Esophagus squamous epithelium (tissue), 5 donors: ENCODE measurements at places on chromosomes 7 and 10.

- DNase-seq = no peak
Measured at GRCh38 chr7:5388273-5388901, 35.2 kb downstream of the TNRC18 start.

- no peak for DNase-seq
Measured at GRCh38 chr7:651032-651728, 75.3 kb upstream of the DNAAF5 start.

GRCh38 chr7:150983893-150984368 is 5.8 kb upstream of the KCNH2 start:
- DNase-seq = no peak

GRCh38 chr7:141950806-141951205 is 4.0 kb upstream of the CLEC5A start:
- DNase-seq = no peak

DNA sequence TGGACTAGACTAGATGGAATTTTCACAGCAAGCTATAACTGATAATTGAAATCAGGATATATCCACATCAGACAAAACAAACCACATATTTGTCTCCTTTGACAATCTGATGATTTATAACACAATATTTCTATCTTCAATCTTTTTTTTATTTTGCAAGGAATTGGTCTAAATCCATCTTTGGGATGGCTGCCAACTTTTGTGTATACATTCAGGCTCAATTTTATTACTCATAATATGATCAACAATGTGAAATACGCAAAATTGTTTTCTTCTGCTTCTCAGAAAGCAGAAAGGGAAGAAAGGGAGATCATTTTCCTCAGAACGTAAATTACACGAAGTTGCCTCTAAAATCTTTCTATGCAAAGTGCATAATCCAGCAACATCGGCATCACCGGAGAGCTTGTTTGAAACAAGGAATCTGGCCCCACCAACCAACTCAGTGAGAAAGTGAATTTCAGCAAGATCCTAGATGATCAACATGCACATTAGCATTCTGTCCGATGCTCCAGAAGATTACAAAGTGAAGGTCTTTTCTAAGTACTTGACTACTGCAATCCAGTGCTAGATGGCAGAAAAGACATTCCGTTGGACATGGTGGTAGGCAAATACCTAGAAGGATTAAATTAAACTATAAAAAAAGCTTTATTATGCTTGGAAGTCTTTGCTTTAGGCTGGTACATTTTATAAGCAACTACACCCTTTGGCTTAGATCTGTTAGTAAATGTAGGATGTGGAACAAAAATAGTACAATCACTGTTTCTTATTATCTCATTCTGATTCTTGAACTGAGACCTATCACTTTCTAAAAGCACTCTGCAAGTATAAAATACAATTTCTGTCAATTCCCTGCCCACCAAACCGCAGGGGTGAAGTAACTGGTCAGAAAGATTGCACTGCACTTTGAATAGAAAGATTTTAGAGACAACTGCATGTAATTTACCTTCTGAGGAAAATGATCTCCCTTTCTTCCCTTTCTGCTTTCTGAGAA is 126.4 kb upstream of the RSU1 start:
- DNase-seq = no peak

DNA sequence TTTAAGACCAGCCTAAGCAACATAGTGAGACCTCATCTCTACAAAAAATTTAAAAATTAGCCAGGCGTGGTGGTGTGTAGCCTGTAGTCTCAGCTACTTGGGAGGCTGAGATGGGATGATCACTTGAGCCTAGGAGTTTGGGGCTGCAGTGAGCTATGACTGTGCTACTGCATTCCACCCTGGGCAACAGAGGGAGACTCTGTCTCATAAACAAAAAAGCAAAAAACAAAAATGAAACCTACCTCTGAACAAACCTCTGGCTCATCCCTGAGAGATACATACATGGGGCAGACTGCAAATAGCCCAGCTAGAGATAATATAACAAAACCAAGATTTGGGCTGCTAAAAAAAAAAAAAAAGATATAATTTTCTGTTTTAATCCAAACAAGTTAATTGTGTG is 19.5 kb downstream of the C10orf67 start:
- no peak for DNase-seq

DNA sequence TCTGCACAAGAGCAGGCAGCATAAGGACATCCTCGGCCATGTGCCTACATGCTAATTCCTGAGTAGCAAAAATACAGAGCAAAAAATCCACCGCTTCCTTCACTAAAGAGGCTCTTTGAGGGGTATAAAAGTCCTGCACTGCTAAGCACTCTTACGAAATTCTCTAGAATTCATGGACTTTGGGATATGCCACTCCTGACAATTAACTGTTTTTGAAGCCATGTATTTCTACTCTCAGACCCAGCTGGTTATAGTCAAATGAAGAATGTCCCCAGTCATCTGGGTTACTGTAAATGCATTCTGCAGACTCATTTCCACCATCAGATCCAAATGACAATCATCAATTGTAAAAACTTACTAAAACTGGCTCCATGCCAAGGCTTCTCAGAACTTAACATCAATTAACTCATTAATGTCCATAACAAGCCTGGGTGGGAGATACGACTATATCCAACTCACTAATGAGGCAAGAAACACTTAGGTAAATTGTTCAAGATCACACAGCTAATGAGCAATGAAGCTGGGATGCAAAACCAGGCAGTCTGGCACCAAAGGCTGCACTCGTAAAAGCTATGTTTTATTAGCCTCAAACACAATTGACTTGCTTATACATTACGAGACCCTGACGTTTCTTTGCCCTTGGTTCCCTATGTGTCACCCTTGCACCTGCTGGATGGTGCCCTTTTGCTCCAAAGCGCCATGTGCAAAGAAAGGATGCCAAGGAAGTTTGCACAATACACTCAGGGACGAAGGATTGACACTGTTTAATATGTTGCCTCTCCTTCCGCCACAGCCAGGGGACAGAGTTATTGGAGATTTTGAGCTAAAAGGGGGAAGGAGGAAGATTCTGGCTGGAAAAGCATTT is 250.4 kb downstream of the ELMO1 start:
- no peak for DNase-seq

DNA sequence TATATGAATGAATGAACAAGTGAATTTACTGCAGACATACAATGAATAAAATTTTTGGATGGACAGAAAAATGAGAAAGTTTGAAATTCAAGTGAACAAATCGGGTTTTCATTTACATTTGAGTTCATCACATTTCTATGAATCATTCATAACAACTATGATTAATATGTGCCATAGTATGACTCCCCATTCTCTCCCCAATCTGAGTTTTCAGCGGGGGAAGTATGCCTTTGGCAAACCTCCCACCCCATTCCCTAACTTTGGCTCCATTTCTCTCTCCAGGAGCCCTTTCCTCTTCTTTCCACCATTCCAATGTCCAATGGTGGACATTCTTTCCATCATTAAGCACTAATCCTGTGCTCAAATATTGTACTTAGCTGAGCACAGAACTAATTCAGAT is 96.8 kb upstream of the LSM8 start:
- no peak for DNase-seq

DNA sequence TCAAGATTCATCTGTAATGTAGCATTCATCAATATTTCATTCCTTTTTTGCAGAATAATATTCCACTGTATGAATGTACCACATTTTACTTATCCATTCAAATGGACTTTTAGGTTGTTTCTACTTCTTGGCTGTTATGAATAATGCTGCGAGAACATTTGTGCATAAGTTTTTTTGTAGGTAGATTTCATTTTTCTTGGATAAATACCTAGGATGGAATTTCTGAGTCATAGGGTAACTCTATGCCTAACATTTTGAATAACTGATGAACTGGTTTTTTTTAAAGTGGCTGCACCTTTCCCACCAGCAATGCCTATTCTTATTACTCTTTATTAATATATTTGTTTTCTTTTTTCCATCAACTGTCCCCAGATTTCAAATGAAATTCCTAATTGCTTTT is 9.1 kb upstream of the XPNPEP1 start:
- DNase-seq = no peak

DNA sequence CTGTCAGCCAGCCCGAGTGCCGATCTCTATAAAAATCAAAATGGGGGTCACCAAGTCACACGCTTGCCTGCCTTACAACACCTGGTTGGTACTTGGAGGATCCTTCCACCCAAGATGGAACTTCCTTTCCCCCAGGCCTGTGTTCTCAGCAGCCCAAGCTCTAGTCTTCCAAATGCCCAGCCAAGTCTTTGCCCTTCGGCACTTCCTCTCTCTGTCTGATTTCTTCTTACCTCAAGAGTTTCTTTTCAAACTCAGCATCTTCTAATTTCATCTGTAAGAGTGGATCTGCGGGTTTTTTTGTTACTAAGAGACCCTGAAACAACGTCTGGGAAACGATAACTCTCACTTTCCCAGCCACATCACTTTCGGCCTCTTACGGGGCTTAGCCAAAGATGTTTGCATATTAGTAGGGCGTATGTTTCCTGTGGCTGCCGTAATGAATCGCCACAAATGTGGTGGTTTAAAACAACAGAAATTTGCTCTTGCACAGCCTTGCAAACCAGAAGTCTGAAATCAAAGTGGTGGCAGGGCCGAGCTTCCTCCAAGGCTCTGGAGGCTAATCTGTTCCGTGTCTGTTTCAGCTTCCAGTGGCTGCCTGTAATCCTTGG is 219.9 kb downstream of the TCF7L2 start:
- no peak for DNase-seq

DNA sequence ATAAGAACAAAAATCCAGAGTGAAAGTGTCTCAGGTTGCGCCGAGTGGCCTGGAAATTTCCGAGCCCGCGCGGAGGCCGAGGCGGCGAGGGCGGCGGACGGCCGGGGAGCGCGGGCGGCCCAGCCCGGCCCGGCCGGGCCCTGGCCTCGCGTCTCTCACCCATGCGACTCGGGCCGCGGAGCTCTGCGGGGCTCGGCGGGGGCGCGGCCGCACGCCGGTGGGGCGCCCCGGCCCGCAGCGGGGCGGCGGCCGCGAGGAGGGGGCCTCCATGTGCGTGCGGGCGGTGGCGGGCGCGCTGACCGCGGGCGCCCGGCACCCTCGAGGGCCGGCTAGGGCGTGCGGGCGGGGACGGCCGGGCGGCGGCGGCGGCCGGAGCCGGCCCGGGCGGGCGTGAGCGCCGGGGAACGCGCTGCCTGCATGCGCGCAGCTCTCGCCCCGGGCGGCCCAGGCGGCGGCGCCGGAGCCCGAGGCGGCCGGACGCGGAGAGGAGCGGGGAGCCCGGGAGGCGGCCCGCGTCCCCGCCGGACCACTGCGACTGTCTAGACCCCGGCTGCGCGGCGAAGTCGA is 302 bp upstream of the EN2 start:
- no peak for DNase-seq

DNA sequence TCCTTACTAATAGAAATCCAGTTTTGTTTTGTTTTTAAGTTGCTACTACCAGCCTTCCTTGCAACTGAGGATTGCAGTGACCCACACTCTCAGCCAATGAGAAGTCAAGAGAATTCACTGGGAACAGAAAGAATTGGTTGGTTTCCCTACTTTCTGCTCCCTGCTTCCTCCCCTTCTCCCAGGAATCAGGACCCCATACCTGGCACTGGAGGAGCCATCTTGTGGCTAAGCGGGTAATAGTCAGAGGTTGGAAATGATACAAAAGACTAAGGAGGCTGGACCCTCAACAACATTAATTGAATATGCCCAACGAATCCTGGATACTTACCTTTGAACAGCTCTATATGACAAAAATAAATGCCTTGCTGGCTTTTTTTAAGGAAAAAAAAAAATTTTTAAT is 6.3 kb downstream of the TMEM176A start:
- DNase-seq = no peak

- DNase-seq = no peak
Measured at GRCh38 chr10:17427666-17428350, 26.6 kb downstream of the ST8SIA6 start.

DNA sequence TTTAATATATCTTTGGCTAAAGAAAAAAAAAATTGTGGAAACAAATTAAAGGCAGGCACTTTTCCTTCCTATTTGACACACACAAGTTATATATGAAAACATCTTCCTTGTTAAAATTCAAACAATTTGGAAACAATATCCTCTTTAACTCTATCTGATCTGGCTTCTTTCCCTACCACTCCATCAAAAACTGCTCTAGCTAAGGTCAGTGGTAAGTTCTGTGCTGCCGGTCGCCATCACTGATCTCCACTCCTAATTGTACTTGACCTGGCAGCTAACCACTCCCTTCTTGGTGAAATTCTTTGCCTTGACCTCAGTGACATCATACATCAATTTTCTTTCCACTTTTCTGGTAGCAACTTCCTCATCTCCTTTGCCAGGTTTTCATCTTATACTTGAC is 47.9 kb upstream of the MRLN start:
- no peak for DNase-seq

GRCh38 chr7:100017300-100017699 is 1.9 kb downstream of the ZKSCAN1 start:
- DNase-seq = no peak

DNA sequence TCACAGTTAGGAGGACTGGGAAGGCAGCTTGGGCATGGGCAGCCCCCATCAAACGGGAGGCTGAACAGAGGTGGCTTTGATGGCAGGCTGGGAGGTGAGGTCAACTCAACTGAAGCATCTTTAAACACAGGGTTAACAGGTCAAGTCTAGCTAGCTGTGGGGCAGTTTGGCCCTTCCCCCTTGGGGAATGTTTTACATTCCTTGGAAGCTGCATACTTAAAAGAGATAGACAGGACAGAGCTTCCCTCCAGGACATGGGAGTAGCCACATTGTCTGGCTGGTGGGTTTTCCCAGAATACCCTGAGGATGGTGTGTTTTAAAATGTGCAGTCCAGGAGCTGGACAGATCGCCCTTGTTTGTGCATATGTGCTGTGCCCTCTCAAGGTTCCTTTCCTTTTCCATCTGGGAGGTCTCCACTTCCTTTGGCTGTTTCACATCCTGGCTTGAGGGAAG is 6.8 kb upstream of the RASSF4 start:
- DNase-seq = no peak

- no peak for DNase-seq
Measured at GRCh38 chr7:131527456-131527855, 29.0 kb downstream of the PODXL start.

GRCh38 chr10:57707300-57707658 is 560.4 kb downstream of the IPMK start:
- DNase-seq = no peak

- no peak for DNase-seq
Measured at GRCh38 chr10:75495434-75496190, 64.2 kb downstream of the LRMDA start.

DNA sequence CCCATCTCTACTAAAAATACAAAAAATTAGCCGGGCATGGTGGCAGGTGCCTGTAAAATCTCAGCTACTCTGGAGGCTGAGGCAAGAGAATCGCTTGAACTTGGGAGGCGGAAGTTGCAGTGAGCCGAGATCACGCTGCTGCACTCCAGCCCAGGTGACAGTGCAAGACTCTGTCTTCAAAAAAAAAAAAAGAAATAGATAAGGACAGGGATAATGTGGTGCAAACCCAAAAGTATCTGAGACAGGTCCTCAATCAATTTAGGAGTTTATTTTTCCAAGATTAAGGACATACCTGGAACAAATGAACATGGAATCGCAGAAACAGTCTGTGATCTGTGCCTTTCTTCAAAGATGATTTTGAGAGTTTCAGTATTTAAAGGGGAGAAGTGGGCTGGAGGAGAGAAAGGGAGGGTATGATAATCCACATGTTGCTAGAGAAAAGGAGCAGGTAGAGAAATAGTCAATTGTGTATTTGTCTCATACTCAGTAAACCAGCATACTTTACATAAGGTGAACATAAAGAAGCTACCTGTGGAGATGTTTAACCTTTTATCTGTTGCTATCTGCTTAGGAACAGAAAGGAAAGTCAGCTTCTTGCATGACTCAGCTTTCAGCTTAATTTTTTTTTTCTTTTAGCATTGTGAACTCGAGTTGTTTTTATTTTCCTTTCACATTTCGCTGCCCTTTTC is 4.9 kb upstream of the MTPN start:
- DNase-seq = no peak
